DMS153 (cell line): ENCODE measurements at places on chromosomes 13 and 19.

DNA sequence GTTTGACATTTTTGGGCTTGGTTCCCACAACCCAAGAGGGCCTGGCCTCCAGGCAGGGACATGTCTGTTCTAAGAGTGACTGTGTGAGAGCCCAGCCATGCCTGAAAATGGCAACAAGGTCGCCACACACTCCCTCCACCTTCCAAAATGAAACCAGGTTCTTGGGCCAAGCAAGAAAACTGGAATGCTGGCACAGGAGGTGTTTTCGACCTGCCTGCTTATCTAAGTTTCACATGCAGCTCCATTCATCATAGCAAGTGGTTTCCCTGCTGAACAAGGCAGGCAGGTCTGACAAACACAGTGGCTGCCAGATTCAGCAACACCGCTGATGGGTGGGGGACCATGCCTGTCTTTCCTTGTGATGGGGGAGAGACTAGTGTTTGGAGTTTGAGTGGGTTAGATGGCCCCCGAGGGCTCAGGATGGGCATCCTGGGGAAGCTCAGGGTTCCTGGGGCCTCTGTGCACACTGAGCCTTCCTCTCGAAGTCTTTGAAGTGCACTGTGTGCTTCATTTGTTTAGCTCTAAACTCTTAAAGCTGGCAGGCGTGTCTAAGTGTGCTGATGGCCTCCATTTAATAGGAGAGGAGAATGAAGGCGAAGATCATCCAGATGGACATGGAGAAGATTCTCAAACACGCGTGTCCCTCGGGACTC lies 17.9 kb upstream of the GAS6 start:
- no peak for DNase-seq

DNA sequence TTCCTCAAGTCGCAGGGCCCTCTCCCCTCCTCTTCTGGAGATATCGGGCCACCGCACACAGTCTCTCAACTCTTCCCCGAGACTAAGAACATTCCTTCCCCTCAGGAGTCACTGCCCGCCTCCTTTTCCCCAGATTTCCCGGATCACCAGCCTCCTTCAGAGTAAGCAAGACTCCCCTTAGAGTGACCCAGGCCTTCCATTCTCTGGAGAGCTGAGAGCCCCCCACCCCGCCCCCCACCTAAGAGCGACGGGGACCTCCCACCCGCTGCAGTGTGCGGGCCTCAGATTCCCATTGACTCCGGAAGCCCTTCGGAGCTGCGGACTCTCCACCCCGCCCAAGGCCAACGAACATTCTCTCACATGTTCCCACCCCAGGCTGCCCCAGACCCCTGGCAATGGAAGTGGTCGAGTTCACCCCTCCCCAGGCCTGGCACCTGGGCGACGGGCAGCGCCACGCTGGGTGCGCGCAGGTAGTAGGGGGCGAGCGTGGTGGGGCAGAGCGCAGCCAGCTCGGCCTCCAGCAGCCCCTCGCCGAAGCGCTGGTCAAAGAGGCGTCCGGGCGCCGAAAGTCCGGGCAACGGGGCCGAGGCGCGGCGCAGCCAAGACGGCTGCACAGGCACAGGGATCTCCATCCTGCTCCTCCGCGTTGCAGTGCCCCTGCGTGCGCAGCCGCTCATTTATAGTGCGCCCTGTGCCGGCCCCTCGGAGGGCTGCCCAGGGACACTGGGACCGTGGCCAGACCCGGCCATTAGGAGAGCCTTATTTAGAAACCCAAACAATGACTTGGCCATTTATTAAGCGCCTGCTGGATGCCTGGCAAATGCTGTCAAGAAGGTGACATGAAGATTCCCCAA lies at the start of gene HSPB6:
HSPB6 (minus strand) TSS at position 653 of the 854 bp plus-strand sequence; CDS start at position 632, 21 bp downstream.
- DNase-seq = no peak

GRCh38 chr19:46861691-46862502 lies 1.1 kb downstream of the ARHGAP35 start:
- DNase-seq = no peak

- DNase-seq = no peak
Observed at GRCh38 chr13:104416973-104417372, 1350.8 kb upstream of the SLC10A2 start.

DNA sequence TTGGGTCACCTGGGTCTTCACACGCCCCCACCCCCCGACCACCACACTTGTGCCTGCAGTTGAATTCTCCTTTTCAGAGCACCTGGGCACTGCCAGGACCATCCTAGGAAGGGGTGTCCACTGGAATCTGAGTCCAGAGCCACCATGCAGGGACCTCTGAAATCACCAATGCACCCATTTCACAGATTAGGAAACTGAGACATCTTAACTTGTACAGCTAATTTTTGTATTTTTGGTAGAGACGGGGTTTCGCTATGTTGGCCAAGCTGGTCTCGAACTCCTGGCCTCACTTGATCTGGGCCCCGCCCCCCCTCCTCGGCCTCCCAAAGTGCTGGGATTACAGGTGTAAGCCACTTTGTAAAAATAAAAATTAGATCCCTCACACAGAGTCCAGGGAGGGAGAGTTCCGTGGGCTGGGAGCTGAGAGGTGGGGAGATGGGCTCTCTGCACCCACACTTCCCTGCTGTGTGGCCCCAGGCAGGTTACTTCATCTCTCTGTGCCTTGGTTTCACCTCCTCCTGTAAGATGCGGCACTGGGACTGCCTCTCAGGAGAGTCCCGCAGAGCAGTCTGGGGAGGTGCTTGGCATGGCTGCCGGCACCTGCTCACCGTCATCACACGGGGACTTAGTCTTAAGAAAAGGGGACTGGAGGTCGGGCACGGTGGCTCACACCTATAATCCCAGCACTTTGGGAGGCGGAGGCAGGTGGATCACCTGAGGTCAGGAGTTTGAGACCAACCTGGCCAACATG lies 45.9 kb upstream of the C19orf12 start:
- no peak for DNase-seq

DNA sequence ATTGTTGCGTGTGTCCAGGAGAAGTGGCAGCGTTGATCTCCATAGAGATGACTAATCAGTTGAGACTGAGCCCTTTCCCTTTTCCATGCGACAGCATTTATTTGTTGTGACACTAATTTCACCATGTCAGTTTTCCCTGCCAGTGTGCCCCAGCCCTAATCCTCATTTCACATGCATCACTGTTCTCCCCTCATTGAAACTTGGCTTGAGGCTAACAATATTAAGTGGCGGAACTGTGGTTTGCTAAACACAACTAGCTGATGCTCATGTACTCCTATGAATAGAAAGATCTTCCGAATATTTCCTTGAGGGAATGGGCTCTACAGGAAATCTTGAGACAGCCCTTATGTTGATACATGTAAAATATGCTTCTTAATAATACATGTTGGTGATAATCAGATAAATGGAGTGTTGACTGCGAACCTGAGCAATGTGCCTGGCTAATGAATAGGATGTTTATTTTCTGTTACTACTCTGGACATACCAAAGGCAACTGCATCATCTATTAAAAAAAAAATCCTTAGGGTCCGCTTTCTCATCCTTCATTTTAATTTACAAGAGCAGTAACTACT lies 258.6 kb downstream of the ATP8A2 start:
- no peak for DNase-seq

DNA sequence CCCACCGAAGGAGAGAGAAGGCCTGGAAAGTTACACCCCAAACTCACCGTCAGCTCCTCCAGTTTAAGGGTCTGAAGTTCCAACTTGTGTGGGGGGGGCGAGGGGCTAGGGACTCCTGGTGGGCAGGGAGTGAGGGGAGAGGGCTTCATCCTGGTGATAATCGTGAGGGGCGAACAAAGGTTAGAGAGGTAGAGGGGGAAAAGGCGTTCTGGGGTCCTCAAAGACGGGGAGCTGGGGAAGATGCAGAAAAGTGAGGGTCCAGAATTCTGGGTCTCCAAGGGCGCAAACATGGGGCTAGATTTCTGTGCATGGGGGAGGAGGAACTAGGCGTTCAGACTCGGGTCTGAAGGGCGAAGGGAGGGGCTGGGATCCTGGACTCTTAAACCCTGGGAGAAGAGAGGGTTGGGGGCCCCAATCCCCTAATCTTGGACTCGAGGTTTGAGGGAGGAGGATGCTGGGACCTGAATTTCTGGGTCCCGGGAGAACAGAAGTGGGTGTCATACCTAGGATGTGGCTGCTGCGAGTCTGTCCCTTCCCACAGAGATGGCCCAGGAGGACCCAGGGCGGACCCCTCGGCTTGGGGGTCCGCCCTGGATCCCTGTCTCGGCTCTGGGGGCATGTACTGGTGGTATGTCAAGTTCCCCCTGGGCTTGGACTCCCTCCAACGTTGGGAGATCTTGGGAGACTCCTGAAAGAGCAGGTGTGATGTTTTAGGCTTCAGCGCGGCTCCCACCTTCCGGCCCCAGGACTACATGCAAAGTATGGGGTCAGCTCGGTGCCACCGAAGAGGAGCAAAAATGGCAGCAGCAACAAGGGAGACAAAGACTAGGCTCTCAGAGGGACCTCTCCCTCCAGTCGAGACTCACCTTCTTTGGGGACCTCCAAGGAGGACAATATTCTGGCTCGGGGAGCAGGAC lies 4.5 kb downstream of the MAMSTR start:
- no peak for DNase-seq

GRCh38 chr13:20394506-20394905 lies 131.2 kb downstream of the CRYL1 start:
- DNase-seq = no peak

- peak; percentile 27 for DNase-seq
Observed at GRCh38 chr13:66138172-66138811, 1091.8 kb downstream of the PCDH9 start.

DNA sequence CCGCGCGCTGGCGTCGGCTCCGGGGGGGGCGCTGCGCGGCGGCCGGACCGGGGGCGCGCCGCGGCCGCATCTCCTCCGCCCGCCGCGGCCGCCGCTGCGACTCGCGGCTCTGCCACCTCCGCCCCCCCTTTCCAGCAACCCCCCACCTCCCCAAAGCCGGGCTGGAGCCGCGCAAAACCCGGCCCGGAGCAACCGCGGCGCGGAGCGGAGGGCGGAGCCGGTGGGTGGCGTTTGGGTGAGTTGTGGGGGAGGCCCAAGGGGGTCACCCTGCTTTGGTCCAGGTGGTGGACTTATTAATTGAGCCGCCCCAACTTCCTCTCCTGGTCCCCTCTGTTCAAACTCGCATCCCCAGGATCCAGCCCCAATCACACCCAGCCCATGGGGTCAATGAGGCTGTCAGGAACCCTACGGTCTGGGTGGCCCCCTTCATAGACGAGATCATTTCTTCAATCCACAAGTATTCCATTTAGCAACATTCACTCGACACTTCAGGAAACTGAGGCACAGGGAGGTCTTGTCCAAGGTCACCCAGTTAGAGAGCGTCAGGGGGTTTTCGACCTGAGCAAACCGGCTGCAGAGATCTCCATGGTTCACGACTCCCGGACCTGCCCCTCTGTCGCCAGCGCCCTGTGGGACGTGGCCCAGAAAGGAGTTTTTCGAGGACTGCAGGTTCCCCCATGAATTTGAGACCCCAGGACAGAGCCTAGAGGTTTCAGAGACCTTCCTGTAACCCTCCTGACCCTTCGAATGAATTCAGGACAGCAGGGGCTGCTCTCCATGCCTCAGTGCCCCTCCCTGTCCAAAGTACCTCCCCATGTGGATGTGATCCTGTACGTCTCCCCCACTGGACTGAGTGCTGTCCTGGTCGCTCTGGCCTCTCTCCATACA lies 22.4 kb upstream of the SEMA6B start:
- DNase-seq = no peak

GRCh38 chr13:40983725-40984667 lies 35.1 kb downstream of the ELF1 start:
- DNase-seq = peak; percentile 13

GRCh38 chr13:102680842-102681740 lies 13.8 kb downstream of the METTL21C start:
- DNase-seq = no peak

GRCh38 chr13:111566567-111566966 lies 246.1 kb downstream of the TEX29 start:
- no peak for DNase-seq

- no peak for DNase-seq
Observed at GRCh38 chr13:50955241-50955640, 45.6 kb downstream of the RNASEH2B start.

- DNase-seq = no peak
Observed at GRCh38 chr13:109196948-109197347, 567.5 kb downstream of the MYO16 start.

DNA sequence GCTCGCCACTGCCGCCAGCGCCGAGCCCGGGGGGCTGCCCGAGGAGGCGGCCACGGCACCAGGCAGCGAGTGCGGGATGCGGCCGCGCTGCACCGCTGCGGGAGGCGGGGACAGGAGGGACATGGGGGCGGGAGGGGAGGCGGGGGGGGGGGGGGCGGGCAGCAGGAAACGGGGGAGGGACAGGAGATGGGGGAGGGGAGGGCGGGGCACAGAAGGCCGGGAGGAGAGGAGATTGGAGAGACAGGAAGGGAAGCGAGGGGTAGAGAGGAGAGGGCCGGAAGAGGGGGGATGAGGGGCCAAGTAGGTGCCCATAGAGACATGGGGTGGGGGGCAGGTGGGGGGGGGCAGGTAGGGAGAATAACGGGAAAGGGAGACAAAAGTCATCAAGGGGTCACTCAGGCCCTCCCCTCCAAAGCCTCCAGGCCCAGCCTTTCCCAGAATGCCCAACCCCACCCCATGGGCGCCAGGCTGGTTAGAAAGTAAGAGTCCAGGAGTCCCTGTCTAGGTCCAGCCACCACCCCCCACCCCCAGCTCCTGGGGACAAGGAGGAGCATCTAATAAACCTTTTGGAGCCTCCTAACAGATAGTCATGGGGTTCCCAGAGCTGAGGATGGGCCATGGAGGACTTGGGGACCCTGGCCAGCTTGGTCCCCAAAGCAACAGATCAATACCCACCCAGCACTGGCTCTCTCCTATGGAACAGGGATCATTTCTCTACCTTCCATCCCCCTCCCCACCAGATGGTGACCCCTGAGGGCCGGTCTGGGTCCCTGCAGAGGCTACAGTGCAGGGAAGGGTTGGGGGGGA lies 9.5 kb downstream of the NR2F6 start:
- peak; percentile 55 for DNase-seq

DNA sequence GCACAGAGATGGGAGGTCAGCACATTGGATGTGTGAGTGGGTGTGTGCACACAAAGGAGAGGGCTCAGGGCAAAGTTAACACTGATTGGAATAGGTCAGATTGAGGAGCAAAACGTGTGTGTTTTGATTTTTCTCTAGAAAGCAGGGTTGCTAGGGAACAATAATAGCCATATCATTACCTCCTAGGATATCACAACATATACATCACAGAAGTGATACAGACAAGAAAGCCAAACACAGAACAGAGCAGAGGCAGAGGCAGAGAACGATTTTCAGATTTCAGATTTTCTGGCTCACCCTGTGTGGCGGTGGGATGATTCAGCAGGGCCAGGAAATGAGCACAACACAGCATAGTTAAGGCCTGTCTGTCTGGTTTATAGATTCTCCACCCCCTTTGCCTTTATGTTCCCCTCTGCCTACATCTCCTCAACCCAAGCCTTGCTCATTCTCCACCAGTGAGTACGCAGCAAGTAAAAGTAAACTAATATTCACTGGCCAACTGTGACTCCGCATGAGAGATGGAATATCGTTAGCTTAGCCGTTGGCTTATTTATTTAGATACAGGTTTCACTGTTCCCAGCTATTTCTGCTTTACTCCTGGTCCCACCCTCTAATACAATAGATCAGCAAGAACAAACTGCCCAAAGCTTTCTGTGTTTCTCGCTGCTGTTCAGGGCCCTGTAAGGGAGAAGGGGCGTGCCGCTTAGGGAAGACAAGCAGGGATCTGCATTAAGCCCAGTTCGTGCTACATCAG lies 182.7 kb upstream of the TSC22D1 start:
- peak; percentile 88 for DNase-seq

- no peak for DNase-seq
Observed at GRCh38 chr19:10984166-10984735, 23.4 kb downstream of the SMARCA4 start.

GRCh38 chr19:40831502-40832430 lies 18.5 kb downstream of the CYP2A6 start:
- no peak for DNase-seq

- DNase-seq = no peak
Observed at GRCh38 chr13:76292726-76293125, 593.5 kb downstream of the KCTD12 start.

GRCh38 chr13:113860051-113860664 lies 3.7 kb downstream of the GAS6 start:
- DNase-seq = no peak
